HAP-1 (cell line): ENCODE measurements at places on chromosomes 1 and 21.
A peak's percentile ranks its signal among the peaks of the same experiment; 100 is the strongest.

DNA sequence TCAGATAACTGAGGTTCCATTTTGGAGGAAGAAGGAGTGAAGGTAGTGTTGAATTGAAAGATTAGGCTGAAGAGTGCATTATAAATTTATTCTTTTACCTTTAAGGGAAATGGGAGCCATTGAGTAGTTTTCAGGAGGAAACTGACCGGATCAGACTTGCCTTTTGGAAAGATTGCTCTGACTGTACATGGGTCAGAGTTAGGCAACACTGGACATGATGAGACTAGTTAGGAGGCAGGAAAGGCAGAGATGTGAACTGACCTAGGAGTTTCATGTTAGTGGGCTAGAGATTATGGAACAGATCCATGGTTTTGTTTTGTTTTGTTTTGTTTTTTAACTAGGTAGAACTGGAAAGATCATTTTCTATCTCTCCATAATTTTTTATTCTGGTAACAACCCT lies 78.2 kb downstream of the SNX7 start:
- no peak for DNase-seq

GRCh38 chr1:185488808-185489207 lies 171.8 kb upstream of the IVNS1ABP start:
- DNase-seq = no peak

- peak; percentile 93 for DNase-seq
Measured at GRCh38 chr1:156676820-156677615, at the start of gene NES. Gene NES, minus strand, starts transcription at chr1:156677407. Its CDS starts 143 bp downstream, at chr1:156677264.

- DNase-seq = no peak
Measured at GRCh38 chr1:109564194-109564878, 15.9 kb downstream of the GNAI3 start.

DNA sequence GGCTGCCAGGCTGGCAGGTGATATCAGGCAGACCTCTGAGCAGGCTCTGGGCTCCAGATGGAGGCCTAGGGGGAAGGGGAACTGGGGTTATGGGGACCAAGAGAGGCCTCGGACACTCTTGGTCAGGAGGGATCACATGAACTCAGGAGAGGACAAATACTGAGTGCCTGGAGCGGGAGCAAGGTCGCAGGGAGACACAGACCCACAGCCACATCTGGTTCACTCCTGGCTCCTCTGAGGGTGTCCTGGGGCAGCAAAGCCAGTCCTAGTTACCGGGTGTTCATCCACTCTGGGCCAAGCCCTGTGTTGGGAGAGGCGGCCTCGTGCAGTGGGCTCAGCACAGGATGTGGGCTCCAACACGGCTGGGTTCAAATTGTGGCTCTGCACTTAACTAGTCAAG lies 239.0 kb downstream of the PTPRU start:
- DNase-seq = no peak

- DNase-seq = no peak
Measured at GRCh38 chr1:214349008-214349407, 68.0 kb downstream of the SMYD2 start.

DNA sequence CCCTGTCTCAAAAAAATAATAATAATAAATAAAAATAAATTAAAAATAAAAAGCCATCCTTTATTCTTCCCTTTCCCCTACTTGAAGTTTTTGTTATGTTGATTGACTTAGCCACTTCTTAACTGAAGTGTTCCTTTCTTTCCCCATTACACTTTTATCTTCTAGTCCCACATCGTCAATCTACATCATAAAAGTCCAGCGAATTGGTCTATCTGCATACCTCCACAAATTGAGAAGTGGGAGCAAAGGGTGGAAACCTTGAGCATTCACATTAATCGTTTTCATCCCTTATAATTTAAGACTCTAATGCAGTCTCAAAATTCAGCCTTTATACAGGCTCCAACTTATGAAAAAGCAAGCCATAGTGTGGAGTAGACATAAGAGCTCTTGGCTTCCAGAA lies 6.5 kb upstream of the ZYG11A start:
- peak; percentile 92 for DNase-seq

DNA sequence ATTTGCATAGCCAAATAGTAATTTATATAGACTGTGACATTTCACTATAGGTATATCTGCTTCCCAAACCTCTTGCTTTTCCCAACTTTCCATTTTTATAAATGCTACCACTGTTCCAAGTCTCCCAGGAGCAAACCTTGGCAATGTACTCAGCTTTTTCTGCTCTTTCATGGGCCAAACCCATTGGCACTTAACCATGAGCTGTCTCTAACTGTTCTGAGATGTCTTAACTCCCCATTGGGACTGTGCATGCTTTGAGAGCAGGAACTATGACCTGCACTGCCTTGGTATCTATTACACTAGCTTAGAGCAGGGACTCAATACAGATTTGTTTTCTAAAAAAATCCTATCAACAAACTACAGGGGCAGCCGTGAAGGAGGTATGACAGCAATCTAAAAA lies 22.5 kb upstream of the KHDRBS1 start:
- no peak for DNase-seq
